ENCODE measurements at places on chromosomes 13 and 19.

DNA sequence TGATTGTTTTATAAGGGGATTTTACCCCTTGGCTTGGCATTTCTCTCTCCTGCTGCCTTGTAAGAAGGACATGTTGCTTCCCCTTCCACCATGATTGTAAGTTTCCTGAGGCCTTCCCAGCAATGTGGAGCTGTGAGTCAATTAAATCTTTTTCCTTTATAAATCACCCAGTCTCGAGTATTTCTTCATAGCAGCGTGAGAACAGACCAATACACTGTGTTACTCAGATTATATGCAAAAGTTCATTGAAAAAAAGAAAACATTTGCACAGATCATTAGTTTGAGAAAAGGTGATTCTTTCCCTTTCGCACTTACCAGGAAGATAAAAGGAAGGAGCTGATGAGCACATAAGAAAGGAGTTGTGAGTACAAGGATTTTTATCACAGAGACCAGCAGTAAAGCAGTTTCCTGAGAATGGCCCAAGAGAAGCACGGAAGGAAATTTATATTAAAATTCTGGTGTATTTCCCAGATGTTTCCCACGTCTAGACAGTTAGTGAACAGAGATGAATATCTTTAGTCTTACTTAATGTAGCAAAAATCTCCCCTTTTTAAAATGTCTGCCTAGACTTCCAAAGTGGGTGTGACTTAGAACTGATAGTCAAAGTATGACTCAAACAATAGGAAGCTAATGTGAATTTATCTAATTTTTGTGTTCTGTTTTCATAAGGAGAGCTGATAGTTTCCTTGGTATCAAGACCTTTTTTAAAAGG lies 431.8 kb upstream of the SGCG start:
- no peak for DNase-seq

GRCh38 chr19:55474269-55475265 lies 1.9 kb upstream of the ZNF628 start:
- no peak for DNase-seq

- DNase-seq: no peak
Measured at GRCh38 chr13:100306434-100306999, 217.6 kb downstream of the PCCA start.

DNA sequence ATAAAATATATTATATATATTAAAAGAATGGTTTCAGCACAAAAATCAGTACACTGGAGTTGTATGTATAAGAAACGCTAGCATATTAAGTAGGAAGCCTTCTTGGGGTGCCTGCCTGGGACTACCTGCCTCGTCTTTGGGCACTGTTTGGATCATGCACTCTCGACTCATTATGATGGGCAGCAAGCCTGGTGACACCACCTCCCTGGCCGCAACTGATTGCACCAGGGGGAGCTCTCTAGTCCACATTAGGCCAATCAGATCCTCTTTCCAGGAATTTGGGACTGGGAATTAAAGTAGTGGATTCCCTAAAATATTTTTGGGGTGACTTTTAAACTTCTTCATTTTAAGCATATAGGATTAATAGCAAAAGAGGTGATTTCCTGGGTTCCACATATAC lies 56.0 kb upstream of the RGCC start:
- no peak for DNase-seq

DNA sequence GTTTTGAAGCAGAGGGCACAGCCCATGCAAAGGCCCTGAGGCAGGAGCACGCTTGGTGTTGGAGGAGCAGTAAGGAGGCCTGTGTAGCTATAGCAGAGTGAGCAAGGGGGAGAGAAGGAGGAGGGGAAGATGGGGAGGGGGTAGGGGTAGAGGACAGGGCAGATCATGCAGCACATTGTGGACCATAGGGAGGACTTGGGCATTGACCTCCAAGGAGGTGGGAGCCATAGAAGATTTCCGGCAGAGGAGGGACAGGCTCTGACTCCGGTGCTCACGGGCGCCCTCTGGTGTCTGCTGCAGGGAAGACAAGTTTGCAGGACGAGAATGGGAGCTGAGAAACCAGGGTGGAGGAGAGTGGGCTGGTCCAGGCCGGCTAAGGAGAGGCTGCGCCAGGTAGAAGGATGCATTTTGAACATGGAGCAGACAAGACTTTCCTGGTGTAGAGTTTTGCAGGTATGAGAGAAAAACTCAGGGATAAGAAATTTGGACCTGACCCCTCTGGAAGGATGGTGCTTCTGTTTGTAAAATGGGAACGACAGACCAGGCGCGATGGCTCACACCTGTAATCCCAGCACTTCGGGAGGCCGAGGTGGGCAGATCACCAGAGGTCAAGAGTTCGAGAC lies 13.7 kb upstream of the CREB3L3 start:
- no peak for DNase-seq

- no peak for DNase-seq
Measured at GRCh38 chr19:608155-609003, 18.7 kb downstream of the HCN2 start.

DNA sequence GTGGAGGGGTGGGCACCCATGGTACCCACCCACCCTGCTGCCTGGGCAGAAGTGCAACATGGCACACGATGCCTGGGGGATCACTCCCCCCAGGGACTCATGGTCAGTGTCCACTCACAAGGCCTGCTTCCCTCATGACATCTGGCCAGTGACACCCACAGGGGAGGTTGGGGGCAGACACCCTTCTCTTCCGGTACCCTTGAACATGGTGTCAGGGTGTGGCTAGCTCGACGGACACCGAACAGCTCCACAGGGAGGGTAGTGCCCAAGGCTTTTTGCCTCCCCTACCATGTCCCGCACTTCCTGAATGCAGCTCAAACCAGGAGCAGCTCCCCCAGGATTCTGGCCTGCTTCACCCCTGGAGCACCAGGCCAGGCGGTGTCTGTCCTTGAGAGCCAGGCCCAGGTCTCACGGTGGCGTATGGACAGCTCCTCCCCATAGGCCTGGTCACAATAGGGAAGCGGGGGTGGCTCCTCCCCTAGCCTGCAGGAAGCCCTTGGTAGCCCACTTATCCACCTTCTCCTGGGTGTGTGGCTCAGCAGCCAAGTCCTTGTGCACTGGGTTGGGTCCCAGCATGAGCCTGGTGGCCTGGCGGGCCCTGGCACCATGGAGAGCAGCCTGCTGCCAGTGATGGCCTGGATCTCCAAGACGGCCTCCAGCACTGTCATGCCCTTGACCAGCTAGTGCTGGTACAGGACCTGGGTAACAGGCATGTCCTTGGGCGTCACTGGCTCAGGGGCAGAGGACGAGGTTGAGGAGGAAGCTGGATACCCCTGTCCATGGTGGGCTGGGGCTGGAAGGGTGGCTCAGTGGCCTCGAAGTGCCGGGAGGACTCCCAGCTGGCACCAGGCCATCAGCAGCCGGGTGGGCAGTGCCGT lies 7.8 kb downstream of the ACP4 start:
- no peak for DNase-seq

DNA sequence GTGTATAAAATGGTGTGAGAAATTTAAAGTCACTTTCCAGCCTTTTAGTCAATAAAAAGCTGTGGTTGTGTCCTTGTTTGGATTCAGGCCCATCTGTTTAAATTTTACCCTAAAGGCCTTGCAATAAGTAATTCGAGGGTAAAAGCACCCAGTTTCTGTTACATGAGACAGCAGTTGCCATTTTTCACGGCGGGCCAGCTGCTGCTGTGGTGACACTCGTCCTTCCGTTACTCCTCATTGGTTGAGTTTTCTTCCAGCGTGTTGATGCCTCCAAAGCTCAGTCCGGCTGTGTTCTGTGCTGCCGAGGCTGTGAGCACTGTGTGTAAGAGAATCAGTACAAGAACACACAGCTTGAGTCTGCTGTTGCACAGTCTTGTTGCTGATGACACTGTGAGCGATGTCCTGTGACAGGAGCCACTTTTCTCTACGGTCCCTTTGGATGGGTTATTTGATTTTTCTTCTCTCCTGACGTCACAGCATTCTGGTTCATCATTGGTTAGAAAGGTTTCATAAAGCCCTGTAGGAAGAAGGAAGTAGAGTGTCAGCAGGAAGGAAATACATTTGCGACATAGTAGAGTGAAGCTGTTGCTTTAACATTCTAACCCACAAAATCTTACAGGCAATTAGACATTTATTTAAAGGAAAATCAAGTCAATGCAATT lies 602.5 kb upstream of the ARGLU1 start:
- DNase-seq: no peak

GRCh38 chr13:90493667-90494066 lies 853.8 kb upstream of the MIR17HG start:
- DNase-seq: no peak
